HT1080 (cell line): ENCODE measurements at places on chromosomes 2 and 18. TPM values are rescaled to one million over a fixed set of nuclear protein-coding genes. Genes with fewer than 3 reads are reported as not detected.

The CD207 gene
- not detected in 2 replicates for total RNA-seq

The CRYBA2 gene
- total RNA-seq, result not detected in 2 replicates

The MATN3 gene
- 0.07 and 0.47 TPM in 2 replicates for total RNA-seq

The EMILIN2 gene
- 2.5 and 4.4 TPM in 2 replicates for total RNA-seq

The AGFG1 gene
- total RNA-seq, result 72.4 and 106 TPM in 2 replicates

The COL6A3 gene
- total RNA-seq, result 251 and 254 TPM in 2 replicates

The MARCO gene
- total RNA-seq, result 0.32 TPM in 1 of 2 replicates, not detected in the other

The AQP12A gene
- total RNA-seq, result not detected in 2 replicates

The AMER3 gene
- not detected in 2 replicates for total RNA-seq

The POTEI gene
- total RNA-seq, result 0.31 and 0.33 TPM in 2 replicates

The REG1A gene
- total RNA-seq, result not detected in 2 replicates

The METTL8 gene
- total RNA-seq, result 34.3 and 36.1 TPM in 2 replicates

The BCL11A gene
- 9.8 and 15.6 TPM in 2 replicates for total RNA-seq

The PAIP2B gene
- 0.08 and 0.10 TPM in 2 replicates for total RNA-seq

The UBE2F gene
- 71.4 and 77.4 TPM in 2 replicates for total RNA-seq

The CHRND gene
- total RNA-seq, result not detected in 2 replicates

The SULT1C4 gene
- total RNA-seq, result not detected in 2 replicates

The PJVK gene
- 0.39 and 0.47 TPM in 2 replicates for total RNA-seq

The EMILIN1 gene
- total RNA-seq, result 0.45 and 1.1 TPM in 2 replicates

The GALNT5 gene
- total RNA-seq, result not detected in 2 replicates

The USP34 gene
- 47.5 and 48.6 TPM in 2 replicates for total RNA-seq

The CIDEA gene
- not detected in 2 replicates for total RNA-seq

The NEU2 gene
- total RNA-seq, result 0.24 and 0.37 TPM in 2 replicates

The CCNYL1 gene
- 5.0 and 9.9 TPM in 2 replicates for total RNA-seq

The LYG2 gene
- total RNA-seq, result 0.37 and 0.61 TPM in 2 replicates

The COL4A4 gene
- 0.10 and 0.14 TPM in 2 replicates for total RNA-seq

The PARD3B gene
- 0.73 and 2.2 TPM in 2 replicates for total RNA-seq

The RAD51AP2 gene
- not detected in 2 replicates for total RNA-seq

The ST8SIA5 gene
- not detected in 2 replicates for total RNA-seq

The RBMS1 gene
- total RNA-seq, result 36.4 and 49.9 TPM in 2 replicates

The PUS10 gene
- 3.3 and 3.7 TPM in 2 replicates for total RNA-seq

The C2orf72 gene
- total RNA-seq, result 0.43 and 3.0 TPM in 2 replicates

The PRSS56 gene
- total RNA-seq, result not detected in 2 replicates

The SNRNP200 gene
- 28.8 and 31.9 TPM in 2 replicates for total RNA-seq

The GRB14 gene
- total RNA-seq, result 3.8 and 4.6 TPM in 2 replicates

The RAB27B gene
- 27.7 and 27.8 TPM in 2 replicates for total RNA-seq

The CGREF1 gene
- 0.13 and 0.26 TPM in 2 replicates for total RNA-seq

The ORMDL1 gene
- total RNA-seq, result 99.1 and 125 TPM in 2 replicates

The ASB18 gene
- not detected in 2 replicates for total RNA-seq

The SH2D6 gene
- 0.26 TPM in 1 of 2 replicates, not detected in the other for total RNA-seq

The BCL2 gene
- 6.3 and 6.7 TPM in 2 replicates for total RNA-seq

The G6PC2 gene
- not detected in 2 replicates for total RNA-seq

The RAB6C gene
- not detected in 2 replicates for total RNA-seq

The TUBB6 gene
- 752 and 866 TPM in 2 replicates for total RNA-seq

The AGXT gene
- total RNA-seq, result not detected in 2 replicates

The CAMKMT gene
- 4.3 and 4.6 TPM in 2 replicates for total RNA-seq

The GPAT2 gene
- total RNA-seq, result not detected in 2 replicates

The DNAJC5G gene
- not detected in 2 replicates for total RNA-seq

The NT5C1B gene
- not detected in 2 replicates for total RNA-seq

The MFSD2B gene
- 0.07 TPM in 1 of 2 replicates, not detected in the other for total RNA-seq

The CYP27C1 gene
- 1.4 and 1.5 TPM in 2 replicates for total RNA-seq

The IL36B gene
- total RNA-seq, result not detected in 2 replicates
